ENCODE measurements at places on chromosomes 6 and 20.

- no peak for DNase-seq
Measured at GRCh38 chr6:116933485-116933884, 56.4 kb downstream of the RFX6 start.

DNA sequence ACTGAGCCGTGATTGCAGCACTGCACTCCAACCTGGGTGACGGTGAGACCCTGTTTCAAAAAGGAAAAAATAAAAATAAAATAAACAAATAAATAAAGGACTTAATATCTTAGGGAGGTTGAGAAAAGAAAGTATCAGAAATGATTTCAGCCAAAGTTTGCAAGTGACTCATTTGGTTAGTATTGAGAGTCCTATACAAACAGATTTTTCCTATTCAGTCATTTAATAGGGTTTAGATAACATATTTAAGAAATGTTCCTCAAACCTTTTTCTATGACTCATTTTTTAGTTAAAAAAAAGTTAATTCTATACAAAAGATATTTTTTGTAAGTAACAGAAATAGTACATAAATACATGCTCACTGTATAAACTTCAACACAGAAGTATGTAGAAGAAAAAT is 235.1 kb downstream of the GJA1 start:
- no peak for DNase-seq

DNA sequence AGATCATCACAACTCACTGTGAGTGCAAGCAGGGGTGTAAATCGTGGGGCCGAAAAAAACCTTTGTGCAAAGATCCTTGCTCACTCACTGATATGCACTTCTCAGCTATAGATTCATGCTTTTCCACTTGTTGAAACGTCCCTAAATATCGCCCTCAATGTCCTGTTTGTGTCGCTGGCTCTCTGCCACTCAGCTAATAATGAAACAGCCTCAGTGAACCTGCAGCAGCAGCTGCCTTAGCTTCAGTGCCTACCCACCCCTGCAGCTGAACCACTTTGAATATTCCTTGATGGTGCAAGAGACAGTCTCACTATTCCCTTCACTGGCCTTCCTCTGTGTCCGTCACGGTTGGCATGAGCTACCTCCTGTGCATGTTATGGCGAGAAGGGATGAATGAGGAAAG is 128.9 kb upstream of the NAA20 start:
- no peak for DNase-seq

DNA sequence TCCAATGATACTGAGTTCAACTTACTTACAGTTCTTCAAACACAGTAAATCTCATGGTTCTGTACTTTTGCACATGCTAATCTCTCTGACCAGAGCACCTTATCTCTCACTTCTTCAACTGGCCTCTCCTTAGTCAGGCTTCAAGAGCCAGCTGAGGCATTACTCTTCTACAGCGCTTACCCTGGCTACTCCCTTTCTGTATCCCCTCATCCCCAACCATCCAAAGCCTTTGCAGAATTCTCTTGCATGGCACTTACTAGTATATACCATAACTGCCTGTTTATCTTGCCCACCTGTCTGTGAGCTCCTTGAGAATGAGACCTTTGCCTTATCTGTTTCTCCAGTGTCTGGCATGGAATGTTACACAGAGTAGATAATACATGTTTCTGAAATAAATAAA is 49.2 kb downstream of the SESN1 start:
- DNase-seq = no peak

GRCh38 chr20:10735195-10735949 is 61.6 kb upstream of the JAG1 start:
- no peak for DNase-seq

DNA sequence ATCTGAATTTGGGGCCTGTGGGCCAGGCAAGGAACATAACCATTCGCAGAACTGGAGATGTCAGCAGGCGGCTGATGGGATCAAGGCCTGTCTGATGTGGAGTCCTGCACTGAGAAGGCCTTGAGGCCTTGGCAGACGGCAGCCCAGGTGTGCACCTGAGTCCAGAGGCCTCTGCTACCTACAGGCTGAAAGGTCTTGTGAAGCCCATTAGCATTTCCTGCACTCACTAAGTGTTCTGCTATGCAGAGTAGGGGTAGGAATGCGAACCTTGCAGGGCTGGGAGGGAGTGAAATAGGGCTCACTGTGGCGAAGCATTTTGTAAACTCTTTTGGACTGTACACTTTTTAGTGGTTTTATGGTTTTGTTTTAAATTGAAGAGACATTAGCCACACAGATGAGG is 48.3 kb upstream of the RNF24 start:
- no peak for DNase-seq

DNA sequence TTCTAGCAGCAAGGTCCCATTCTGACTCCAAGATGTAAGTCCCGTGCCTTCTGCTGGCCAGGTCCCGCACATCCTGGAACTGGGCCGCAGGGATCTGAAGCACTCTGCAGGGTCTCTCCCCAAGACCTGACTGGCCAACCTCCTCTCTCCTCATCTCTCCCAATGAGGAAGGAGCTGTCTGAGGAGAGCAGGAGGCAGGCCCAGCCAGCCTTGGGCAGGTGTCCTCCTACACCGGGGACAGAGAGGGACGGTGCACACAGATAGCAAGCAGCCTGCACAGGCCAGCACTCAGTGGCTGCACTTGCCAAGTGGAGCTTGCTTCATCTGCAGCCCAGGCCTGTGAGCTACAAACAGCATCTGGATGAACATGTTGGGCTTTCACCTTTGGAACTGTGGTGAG is 76.8 kb upstream of the CD93 start:
- no peak for DNase-seq

DNA sequence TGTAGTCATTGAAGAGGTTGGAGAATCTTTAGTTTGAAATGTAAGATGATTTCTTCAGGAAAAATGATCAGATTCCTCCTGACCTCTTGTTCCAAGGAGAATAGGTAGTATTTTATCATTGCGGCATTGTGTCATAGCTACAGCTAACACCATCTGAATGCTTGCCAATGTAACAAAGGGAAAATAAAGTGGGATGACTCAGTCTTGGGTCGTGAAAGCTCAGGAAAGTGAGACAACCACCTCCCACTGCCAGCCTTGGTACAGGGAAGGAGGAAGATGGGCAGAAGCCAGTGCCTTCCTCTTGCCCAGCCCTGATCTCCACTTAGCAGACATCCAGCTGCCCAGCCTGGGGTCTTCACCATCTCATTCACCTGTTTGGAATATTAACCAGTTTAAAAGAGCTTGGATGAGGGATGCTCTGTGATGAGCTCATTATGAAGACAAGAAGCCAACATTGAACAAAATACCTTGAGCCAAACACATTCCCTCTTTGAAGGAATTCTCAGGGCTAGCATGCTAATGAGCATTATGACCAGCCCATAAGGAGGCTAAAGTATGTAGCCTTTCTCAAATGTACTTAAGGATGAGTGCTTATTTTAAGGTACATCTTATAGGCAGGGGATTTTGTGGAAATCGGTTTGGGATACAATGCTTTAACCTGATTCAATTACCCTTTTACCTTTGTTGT is 40.0 kb upstream of the APCDD1L start:
- no peak for DNase-seq

- DNase-seq = no peak
Measured at GRCh38 chr6:16840725-16841124, 79.5 kb upstream of the ATXN1 start.

DNA sequence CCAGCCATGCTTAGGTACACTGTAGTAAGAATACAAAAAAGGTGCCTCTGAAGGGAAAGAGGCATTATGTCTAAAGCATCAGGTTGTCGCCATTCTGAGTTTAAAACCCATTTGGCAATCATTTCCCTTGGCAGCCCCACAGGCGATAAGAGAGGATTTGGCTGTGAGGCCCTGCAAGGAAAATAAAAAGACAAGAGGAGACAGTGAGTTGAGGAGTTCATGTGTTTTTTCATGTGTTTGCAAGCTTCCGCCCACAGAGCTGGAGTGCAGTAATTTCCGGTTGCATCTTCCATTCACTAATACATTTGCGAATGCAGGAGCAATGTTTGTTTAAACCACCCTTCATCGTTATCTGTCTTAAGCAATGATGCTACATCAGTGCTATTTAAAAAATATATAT is 138.5 kb upstream of the SOX4 start:
- no peak for DNase-seq

- DNase-seq = no peak
Measured at GRCh38 chr20:44075191-44075949, 111.6 kb downstream of the JPH2 start.

- no peak for DNase-seq
Measured at GRCh38 chr20:9928281-9928737, 89.4 kb upstream of the PAK5 start.

GRCh38 chr6:44653761-44654218 is 266.3 kb downstream of the CDC5L start:
- DNase-seq = no peak

DNA sequence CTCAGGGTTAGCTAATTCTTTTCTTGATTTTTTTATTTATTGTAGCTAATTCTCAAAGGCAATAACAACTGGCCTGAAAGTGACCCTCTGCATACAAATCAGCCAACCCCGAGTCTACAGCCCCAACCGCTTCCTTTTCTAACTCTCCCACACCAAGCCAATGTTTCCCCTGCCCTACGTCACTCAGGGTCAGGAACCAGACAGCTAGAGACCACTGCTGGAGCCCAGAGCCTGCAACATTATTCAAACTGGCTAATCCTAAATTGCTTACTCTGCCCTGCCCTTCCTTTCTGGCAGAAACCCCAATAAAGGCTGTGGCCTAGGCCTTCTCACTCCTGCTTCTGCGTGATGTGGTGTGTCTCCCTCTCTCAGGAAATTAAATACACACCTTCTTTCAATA is 320.7 kb downstream of the CBLN4 start:
- no peak for DNase-seq

GRCh38 chr6:68159433-68159832 is 475.6 kb upstream of the ADGRB3 start:
- DNase-seq = no peak

DNA sequence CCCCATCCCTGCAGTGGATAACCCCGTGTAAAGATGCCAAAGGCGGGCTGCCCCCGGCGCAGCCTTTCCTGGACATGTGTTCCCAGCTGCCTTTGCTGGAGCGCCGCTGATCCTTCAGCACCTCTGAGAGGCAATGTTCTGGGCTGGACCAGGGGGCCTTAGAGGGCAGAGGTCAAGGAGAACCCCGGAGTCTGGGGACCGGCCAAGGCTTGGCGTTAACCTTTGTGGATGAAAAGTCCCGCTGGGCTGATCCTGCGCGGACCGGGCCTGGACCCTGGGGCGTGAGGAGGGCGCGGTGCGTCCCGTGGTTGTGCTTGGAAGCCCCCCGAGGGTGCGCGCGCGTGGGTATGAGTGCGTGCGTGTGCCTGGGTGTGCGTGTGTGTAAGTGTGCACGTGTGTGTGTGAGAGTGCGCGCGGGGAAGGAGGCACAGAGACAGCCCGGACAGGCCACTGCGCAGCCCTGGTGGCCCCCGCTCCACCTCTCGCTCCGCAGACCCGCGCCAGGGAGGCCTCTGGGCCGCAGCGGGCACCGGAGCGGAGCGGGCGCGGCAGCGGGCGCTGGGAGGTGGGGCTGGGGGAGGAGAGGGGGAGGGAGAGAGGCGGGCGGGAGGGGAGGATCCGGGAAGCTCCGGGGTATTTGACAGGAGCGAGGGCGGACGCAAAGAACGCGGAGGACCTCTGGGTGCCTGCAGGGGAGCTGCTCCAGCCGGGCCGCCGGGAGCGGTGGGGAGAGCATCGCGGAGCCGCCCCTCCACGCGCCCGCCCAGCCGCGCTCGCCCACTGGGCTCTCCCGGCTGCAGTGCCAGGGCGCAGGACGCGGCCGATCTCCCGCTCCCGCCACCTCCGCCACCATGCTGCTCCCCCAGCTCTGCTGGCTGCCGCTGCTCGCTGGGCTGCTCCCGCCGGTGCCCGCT is at the start of gene SMOC2:
TSS of gene SMOC2 (plus strand) at position 665 of the 914 bp plus-strand sequence. CDS start at position 852, 187 bp downstream.
- no peak for DNase-seq

- no peak for DNase-seq
Measured at GRCh38 chr6:24631671-24632070, 14.3 kb downstream of the KIAA0319 start.

GRCh38 chr20:2693286-2694007 is 867 bp downstream of the EBF4 start:
- peak; percentile 37 for DNase-seq

- DNase-seq = no peak
Measured at GRCh38 chr20:56857950-56858349, 228.8 kb downstream of the TFAP2C start.

DNA sequence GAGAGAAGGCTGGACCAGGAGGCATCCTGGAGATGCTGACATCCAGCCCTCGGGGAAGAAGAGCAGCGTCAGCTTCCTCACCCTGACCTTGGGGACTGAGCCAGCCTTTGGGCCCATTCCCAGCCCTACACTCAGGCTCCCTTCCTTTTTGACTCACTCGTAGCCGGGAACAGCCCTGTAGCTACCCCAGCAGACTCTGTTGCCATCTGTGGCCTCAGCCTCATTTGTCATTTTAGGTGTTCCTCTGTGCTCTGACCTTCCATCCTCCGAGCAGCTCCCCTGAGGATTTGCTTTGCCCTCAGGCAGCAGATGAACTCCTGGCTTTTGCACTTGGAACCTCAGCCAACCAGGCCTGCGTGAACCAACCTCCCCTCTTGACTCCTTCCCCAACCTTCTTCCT is 67.5 kb downstream of the ELOVL2 start:
- no peak for DNase-seq

- no peak for DNase-seq
Measured at GRCh38 chr6:148501178-148501590, 158.5 kb downstream of the SASH1 start.

- DNase-seq = no peak
Measured at GRCh38 chr6:127880429-127880828, 20.4 kb downstream of the THEMIS start.

- no peak for DNase-seq
Measured at GRCh38 chr6:149750136-149750609, 632 bp downstream of the PCMT1 start.

DNA sequence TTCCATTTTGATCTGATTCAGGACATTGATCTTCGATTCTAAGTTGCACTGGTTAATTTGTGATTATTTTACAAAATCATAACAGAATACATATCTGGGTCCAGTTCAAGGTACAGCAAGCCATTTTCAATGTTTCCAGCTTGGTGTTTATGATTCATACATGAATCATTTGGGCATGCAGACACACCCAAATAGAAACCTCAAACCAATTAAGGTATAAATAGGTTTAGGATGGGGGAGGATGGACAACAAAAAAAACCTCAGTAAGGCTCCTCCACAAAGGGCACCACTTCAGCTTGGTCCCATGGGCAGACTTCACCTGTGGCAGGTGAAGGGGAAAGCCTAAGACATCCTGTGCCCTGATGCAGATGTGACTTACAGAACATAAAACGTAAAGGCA is 192.7 kb downstream of the KHDC1L start:
- DNase-seq = no peak

DNA sequence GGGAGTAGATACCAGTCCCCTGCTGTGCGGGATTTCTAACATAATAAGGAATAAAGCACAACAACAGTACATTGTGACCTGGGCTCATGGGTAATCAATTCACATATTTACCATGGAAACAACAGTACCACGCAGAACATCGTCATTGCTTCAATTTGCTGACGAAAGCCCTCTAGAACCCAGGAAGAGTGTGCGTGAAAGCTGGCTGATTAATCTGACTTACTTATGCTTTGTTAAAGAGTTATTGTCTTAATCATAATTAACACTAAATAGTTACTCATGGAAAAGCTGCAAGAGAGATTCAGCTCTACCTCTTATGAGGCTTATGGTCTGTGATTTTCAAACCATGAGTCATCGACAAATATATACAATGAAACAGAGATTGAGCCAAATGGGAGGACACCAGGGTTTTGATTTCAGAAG is 644.3 kb upstream of the AGPAT4 start:
- no peak for DNase-seq
